Hematopoietic multipotent progenitor cell treated with erythropoietin and hydrocortisone succinate and interleukin-3 and kit ligand, for 15 days (in vitro differentiated cells): ENCODE measurements at places on chromosomes 5 and 9.

- DNase-seq: no peak
These were observed 332.7 kb downstream of the PRDM9 start for GRCh38 chr5:23840083-23840482.

DNA sequence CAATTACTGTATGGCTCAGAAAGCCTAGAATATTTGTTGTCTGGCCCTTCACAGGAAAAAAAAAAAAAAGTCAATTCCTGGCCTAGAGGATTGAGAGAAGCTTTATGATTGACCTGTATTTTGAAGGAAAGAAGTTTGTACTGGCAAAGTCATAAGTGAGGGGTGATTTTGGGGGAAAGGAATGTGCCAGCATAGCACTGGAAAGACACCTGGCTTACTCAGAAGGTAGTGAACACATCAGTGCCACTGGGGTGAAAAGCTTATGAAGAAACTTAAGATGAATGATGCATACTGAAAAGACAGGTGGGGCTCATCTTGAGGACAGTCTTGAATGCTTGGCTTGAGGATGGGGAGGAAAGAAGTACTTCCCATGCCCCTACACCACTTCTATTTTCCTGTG, 127.9 kb upstream of the RASA1 start:
- no peak for DNase-seq

- no peak for DNase-seq
These were observed 58.9 kb upstream of the MCCC2 start for GRCh38 chr5:71528206-71528605.

- no peak for DNase-seq
These were observed 138.5 kb upstream of the IRX2 start for GRCh38 chr5:2890011-2890410.

DNA sequence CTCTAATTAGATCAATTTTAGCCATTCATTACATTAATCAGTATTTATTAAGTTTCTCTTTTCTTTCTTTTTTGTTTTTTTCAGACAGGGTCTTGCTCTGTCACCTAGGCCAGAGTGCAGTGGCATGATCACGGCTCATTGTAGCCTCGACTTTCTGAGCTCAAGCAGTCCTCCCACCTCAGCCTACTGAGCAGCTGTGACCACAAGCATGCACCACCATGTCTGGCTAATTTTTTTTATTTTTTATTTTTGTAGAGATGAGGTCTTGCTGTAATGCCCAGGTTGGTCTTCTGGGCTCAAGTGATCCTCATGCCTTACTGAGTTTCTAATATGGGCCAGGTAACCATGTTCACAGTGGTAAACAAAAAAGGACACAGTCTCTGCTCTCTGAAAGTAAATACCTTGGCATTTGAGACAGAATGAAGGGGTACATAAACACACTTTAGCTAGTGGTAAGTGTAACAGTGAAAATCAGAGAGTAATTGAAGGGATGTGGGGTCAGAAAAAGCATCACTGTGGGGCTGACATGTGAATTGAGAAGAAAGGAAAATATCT, 336.3 kb downstream of the ADGRV1 start:
- DNase-seq: no peak
